Memory B cell (primary cell): ENCODE measurements at places on chromosomes 7 and 10.

- DNase-seq: no peak
Observed at GRCh38 chr10:65033957-65034356, 1512.8 kb downstream of the REEP3 start.

- no peak for DNase-seq
Observed at GRCh38 chr10:44234483-44234875, 150.4 kb downstream of the CXCL12 start.

DNA sequence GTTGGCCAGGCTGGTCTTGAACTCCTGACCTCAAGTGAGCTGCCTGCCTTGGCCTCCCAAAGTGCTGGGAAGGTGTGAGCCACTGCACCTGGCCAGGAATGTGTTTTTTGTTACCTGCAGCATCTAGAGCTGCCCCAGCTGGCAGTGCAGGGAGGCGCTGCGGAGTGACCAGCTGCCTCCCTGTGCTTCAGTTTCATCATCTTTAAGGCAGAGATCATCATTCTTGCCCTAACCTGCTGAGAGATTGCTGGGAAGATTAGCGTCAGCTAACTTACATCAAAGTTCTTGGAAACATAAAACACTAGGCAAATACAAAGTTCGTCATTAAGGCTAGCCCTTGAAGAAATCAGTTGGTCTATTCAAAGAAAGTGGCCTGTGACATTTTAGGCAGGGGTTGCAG is 2.3 kb downstream of the ZNF282 start:
- no peak for DNase-seq

DNA sequence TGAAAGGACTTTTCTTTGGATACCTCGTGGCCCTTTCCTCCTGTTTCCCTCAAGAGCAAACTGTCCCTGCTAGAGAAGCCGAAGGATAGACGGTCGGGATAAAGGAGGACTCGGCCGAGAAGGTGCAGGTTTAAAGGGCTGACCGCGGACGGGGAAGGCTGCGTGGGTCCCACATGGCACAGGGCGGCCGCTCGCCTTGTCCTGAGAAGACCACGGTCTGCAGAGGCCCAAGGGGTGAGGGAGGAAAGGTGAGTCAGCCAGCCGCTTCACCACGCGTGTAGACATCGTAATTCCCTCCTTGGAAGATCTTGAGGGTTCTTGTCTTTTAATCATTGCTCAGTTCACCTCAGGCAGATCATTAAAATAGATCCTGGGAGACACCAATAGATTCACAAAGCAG is 253.8 kb downstream of the DPP6 start:
- DNase-seq: no peak

DNA sequence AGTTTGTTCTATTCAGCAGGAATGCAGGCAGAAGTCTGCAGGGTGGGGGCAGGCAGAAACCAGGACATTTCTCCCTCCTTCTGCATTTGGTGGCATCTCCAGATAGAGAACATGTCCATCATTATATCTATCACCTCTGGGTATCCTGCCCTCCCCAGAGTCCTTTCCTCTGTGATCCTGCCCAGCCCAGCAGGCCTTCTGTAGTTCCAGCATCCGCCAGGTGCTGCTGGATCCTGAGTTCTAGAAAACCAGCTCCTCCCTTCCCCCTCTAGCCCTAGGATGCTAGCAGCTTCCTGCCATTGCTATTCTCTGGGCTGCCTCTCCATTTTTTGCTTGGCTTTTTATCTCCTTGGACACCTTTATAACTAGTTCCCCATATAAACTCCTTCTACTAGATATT is 180.3 kb downstream of the KCNMA1 start:
- DNase-seq: no peak

- DNase-seq: no peak
Observed at GRCh38 chr7:132872034-132872433, 209.9 kb downstream of the CHCHD3 start.

DNA sequence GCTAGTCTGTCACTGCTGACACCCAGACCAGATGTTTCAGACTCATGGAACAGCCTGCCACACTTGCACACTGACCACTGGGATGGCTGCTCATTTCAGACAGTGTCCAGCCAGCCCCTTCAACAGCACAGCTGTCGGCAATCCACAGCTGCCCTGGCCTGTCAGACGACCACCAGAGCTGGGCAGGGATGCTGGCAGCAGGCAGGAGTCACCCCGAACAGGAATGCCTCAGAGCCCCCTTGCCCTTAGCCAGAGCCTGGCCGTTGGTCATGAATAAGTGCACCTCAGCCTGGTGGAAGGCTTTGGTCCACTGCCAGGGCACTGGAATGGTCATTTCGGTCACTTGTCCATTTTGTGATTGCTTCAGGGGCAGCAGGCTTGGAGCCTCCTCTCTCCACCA is 149.6 kb upstream of the TCERG1L start:
- DNase-seq: no peak

DNA sequence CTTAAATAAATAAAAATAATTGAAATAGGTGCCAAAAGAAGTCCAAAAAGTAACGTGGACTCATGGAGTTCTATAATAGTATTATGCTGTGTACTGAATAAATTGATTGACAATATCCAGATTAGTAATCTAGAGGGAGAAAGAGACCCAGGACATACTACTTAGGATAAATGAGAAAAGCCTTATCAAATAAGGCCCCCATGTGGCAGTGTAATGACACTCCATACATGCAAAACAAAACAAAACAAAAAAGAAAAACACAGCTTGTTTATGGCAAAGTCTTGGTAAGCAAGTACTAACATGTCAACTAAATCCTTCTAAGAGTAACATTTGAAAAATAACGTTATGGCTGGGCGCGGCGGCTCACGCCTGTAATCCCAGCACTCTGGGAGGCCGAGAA is 3.6 kb upstream of the RUNDC3B start:
- no peak for DNase-seq

DNA sequence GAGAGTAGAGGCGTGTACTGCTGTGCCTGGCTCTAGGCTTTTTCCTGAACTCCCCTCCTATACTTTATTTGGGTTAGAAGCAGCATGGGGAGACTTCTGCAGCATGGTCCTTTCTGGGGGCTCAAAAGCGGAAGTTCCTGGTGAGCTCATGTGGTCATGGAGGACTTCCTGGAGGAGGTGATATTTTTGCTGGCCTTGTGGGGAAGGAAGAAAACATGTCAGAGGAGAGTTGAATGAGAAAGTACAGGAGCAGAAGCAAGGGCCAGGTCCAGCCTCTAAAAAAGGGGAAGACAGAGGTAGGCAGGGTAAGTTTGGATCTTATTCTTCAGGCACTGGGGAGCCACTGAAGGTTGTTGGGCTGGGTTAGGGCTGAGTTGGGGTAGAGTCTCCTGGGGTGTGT is 45.5 kb downstream of the CASTOR2 start:
- DNase-seq: no peak

DNA sequence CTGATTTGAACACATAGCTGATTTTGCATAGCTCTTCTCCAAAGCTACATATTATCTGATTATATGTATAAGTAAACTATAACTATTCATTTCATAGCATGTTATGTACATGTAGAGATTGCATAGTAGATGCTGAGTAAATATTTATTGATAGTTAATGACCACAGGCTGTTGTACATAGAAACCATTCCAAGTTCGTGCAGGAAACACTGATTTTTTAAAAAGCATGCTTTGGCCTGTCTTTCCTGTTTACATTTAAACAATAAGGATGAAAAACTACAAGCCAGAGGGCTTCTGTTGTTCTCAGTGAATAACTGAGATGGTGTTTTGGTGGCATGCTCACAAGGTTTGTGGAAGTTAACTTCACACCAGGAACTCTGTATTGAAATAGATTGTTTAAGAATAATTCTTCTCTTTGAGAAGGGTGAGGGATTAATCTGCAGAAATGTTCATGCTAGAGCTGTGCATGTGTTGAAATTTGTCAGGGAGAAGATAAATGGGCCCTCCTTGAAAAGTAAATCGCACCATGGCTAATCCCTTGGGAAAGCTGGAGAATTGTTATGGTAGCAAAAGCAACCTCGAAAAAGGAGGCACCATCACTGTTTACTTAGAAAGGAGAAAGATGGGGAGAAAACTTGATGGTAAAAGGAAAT is 120.2 kb upstream of the SP8 start:
- no peak for DNase-seq

DNA sequence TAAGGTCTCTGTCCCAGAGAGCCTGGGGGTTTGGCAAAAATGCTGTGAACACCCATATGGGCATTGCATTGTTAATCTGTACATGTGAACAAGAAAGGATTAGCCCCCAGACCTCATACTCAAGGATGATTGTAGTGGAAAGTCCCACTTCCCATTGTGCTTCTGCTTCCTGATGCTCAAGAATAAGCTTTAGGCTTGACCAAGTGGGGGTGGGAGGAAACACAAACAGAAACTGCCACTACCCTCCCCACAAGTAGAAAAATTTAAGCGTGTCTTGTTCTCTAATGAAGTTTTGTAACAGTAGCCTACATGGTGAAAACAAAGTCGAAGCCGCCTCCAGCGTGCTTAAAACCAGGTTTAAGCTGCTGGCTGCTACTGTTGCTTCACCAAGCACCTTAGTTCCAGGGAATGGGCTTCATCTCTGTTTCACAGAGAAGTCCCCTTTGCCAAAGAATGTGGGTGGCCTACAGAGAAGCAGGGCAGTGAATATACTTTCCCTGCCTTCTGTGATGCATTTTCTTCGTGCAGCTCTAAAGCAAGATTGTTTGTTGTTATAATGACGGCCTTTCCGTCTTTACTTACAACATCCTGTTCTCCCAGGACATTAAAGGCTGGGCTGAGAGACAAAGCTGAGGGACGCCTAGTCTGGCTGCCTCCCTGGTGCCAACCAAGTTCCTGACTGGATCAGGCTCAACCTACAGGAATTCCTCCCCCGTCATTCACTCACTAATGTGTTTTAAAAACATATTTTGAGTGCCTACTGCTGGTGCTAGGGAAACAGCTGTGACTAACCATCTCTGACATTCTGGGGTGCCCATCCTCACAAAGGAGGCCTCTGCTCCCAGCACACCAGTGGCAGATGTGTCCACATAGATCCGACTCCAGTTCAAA is 32.1 kb upstream of the CCSER2 start:
- no peak for DNase-seq

DNA sequence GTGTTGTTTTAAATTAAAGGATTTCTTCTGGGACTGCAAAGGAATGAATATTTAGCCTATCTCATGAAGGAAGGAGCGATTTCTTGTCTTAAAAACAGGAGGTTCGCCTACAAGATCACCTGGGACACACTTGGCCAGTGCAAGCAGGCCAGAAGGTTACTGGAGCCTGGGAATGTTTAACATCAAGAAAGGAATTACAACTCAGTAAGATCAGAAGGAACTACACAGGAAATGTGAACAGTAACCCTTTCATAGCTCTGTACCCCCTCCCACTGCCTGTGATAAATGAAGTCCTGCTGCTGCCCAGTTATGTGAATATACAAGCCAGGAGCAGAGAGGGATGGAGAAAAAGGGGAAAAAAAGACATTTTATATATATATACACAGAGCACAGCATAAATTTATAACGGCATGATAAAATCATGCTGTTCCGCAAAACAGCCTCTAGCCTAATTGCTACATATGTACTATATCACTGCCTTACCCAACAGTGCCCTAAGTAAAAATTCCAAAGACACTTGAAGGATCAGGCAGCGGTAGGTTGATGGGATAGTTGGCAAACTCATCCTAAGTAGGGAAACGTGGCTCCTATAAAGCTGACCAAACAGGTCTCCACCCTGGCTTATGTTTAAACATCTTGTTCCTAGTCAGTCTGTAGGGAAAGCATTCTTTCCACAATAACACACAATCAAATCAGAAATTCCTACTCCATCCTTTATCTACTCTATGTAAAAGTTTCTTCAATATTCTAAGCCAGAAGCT is 63.8 kb downstream of the ZNF438 start:
- DNase-seq: no peak

DNA sequence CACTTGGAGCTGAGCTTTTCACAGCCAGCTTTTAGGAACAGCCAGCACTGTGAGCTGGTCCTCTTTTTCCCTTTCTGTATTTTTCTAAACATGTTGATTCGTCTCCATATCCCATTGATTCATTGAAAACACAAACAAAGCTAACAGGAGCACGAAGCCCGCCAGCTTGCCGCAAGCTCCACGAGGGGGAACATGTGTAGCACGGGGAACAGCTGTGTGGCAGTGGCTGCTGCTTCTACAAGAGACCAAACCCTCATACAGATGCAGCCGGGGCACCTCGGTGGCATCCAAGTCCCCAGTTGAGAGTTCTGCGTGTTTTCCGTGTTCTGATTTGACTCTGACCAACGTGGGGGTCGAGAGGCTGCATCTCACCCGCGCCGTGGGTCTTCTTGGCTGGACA is 80.8 kb upstream of the SH2B2 start:
- no peak for DNase-seq

DNA sequence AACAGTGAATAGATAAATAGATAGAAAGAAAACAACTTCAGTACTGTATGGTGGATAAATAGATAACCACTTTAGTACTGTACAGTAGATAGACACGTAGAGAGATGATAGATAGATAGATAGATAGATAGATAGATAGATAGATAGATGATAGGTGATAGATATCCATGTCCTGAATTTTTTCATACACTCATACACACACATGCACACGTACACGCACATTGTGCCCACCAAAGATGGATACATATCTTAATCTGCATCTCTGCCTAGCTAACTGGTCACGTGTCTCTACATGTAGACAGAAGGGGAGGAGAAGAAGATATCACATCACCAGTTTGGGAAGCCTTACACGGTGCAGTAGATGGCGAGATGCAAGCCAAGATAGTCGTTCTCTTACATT is 99.2 kb downstream of the ARID5B start:
- DNase-seq: no peak

GRCh38 chr10:130576427-130576826 is 440.2 kb downstream of the GLRX3 start:
- no peak for DNase-seq

DNA sequence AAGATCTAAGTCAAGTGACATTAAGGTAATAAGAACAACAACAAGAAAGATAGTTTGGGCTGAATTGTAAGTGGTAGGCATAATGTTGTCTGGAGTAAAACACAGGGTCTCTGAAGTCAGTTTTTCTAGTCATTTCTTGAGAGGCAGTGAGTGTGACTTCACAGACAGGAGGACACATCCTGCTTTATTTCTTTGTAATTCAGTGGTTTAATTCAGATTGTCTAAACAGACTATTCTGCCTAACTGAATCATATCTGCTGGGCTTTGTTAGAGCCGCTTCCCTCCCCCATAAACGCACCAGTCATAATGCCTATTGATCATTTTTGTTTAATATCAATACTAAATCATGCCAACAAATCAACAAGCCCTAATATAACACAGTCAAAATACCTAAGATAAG is 46.8 kb downstream of the AGK start:
- no peak for DNase-seq

DNA sequence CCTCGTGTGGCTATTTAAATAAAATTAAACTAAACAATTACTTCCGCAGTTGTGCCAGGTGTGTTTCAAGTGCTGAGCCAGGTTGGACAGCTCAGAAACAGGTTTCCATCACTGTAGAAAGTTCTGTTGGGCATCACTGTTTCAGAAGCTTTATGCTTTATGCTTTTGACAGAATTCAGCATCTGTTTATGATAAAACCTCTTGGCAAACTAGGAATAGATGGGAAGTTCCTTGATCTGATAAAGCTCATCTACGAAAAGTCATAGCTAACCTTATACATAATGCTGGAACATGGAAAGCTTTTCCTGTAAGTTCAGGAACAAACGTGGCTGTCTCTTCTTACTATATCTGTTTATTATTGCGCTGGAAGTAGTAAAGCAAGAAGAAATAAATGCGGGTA is 143.4 kb downstream of the DOCK1 start:
- DNase-seq: no peak

GRCh38 chr7:24869572-24869971 is 110.4 kb downstream of the OSBPL3 start:
- DNase-seq: no peak
